ENCODE measurements at places on chromosomes 13 and 19.

- DNase-seq: no peak
These were observed 54.5 kb downstream of the GPR180 start for GRCh38 chr13:94656176-94656575.

- DNase-seq: no peak
These were observed 30.1 kb upstream of the CCDC124 start for GRCh38 chr19:17902701-17903100.

DNA sequence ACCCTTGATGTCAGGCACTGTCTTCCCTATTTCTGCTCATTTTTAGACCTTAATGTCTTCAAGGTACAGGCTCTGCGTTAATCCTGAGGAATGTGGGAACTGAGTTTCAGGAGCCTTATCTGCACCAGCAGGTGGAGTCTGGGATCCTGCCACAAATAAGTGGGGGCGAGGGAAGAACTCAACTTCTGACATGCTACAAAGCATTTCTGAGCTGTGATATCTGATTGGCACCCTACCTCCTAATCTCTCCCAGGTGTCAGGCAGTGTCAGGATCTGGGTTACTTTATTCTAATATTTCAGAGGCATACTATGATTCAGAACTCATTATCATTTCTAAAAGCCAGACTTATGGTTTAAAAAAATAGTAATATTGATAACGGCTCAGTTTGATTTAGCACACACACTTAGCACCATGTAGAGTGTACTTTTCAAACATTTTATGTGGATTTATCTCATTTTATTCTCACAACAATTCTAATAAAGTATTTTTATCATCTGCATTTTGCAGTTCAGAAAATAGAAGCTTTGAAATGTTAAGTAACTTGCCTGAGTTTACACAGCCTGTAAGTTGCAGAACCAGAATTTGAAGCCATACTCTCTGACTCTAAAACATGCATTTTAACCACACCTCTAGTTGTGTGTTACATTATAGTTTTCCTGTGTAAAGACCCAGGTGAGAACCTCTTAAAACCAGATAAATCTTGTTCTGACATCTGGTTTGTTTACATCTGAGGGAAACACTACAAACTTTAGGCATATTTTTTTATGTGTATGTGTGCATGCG is 358.6 kb downstream of the TDRD3 start:
- no peak for DNase-seq

- no peak for DNase-seq
These were observed 18.4 kb upstream of the URI1 start for GRCh38 chr19:29923653-29924052.

DNA sequence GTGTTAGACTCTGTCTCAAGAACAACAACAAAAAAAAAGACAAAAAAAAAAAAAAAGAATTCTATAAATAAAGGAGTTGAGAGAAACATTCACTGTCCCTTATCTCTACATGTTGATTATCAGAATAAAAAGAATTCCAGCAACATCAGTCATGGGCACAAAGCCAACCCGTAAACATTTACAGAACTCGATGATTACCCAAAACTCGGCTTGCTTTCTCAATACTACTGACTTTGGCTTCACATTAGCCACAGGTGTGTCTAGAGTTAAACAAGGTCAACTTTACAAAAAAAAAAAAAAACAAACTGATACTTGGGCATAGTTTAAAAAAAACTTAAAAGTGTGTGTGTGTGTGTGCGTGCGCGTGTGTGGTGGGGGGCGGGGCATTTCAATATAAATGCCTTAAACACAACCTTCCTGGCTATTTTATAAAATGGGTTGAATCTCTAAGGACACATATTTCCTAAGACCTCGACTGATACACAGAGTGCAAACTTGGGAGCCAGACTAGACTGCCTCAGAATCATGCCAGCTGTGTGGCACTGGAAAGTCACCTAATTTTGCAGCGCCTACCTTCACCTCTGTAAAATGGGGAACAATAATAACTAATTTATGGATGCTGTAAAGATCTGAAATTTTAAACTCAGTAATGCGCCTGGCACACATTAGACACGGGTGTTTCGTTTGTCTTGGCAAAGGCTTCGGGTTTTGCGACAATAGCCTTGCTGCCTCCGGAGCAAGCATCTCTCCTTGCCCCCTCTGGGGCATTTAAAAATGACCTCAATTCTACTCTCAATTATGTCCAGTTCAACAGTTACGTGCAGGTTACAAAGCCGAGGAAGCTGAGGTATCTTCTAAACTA is 922 bp downstream of the EBPL start:
- no peak for DNase-seq

DNA sequence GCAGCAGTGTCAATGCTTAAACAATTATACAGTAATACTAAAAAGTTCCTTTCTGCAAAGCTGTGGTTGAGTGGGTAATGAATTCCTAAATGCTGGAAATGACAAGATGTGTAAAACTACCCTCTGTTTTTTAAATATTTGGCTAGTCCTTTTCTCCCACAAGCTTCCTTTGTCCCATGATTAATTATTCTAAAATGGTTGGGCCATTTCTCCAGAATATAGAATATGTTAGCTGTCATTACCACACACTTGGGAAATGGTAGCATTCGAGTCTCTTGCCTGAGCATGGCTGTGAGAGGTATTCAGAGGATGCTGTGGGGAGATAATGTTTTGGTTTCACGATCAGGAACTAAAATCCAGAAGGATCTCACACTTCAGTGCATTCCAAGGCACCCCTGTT is 1185.8 kb downstream of the UQCRFS1 start:
- DNase-seq: no peak

DNA sequence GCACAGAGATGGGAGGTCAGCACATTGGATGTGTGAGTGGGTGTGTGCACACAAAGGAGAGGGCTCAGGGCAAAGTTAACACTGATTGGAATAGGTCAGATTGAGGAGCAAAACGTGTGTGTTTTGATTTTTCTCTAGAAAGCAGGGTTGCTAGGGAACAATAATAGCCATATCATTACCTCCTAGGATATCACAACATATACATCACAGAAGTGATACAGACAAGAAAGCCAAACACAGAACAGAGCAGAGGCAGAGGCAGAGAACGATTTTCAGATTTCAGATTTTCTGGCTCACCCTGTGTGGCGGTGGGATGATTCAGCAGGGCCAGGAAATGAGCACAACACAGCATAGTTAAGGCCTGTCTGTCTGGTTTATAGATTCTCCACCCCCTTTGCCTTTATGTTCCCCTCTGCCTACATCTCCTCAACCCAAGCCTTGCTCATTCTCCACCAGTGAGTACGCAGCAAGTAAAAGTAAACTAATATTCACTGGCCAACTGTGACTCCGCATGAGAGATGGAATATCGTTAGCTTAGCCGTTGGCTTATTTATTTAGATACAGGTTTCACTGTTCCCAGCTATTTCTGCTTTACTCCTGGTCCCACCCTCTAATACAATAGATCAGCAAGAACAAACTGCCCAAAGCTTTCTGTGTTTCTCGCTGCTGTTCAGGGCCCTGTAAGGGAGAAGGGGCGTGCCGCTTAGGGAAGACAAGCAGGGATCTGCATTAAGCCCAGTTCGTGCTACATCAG is 182.7 kb upstream of the TSC22D1 start:
- DNase-seq: no peak

- no peak for DNase-seq
These were observed 266.3 kb downstream of the KLF5 start for GRCh38 chr13:73324842-73325722.

DNA sequence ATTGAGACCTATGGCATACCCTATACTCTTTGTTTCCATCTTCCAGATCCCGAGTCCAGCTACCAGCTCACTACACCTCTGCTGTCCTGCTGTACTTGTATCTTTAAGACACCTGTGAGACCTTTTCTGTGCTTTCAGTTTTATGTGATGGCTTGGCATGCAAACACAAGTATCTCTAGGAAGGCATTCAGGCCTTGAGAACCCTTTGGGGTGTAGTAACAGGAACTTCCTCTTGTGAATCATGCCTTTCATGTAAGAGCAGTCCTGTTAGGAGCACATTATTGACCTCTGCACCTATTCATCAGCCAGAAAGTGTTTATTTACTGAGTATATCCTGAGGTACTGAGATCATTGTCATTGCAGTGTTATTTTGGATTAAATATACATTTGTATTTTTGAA is 87.0 kb upstream of the HTR2A start:
- peak; percentile 80 for DNase-seq

- DNase-seq: no peak
These were observed 1541.2 kb downstream of the SLITRK1 start for GRCh38 chr13:82341116-82341515.

- DNase-seq: no peak
These were observed 179.9 kb downstream of the KDM4B start for GRCh38 chr19:5148794-5149190.

- DNase-seq: no peak
These were observed 112.3 kb upstream of the KLF12 start for GRCh38 chr13:74246487-74246886.

DNA sequence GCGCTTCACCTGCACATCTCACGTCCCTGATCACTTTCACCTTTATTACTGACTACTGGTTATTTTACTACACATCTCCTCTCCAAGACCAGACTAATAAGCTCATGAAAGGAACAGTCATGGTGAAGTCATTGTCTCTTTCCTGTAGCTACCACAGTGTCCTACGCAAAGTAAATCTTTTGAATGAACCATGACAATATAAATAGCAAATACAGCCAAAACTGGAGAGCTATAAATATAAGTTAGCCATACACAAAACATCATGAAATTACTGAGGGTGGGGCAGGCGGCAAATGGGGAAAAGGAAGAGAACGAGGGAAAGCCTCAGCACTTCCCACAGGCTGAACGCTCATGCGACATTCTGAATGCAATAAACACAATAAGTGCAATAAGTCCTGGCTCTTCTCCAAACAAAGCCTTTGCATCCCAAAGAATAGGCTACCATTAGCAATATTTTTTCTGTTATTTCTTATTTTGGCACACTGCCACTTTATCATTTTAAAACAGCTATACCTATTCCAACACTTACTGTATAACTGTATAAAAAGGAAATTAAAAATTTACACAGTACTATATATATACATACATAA is 62.5 kb downstream of the TUBGCP3 start:
- DNase-seq: no peak

- DNase-seq: no peak
These were observed 203.8 kb upstream of the SLITRK6 start for GRCh38 chr13:86003029-86003428.

- DNase-seq: no peak
These were observed 66.1 kb downstream of the AKAP11 start for GRCh38 chr13:42337808-42338600.

- DNase-seq: no peak
These were observed 69.0 kb downstream of the PCDH9 start for GRCh38 chr13:67161176-67161575.

- DNase-seq: no peak
These were observed 74.4 kb downstream of the DPF1 start for GRCh38 chr19:38149661-38150061.

GRCh38 chr19:10655457-10656312 is 1.5 kb downstream of the ILF3 start:
- no peak for DNase-seq
